ENCODE measurements at places on chromosomes 12 and 14.

DNA sequence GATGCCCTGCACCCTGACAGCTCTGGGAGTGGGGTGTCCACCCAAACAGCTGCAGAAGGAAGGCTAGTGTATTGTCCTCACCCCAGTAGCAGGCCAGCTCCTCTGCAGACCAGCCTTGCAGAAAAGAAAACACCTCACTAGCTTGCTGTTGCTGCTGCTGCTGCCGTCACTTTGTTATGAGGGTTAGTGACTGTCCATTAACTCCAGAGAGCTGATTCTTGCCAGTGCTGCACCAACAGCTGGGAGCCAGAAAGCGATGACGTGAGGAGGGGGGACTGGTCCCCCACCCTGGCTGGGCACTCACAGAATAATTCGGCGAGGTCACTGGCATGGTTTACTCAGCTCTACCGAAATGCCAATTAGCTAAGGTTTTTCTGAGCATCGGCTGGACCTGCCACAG is 2.8 kb downstream of the SYNDIG1L start:
- DNase-seq = no peak

- no peak for DNase-seq
These were observed 107.5 kb downstream of the TBC1D30 start for GRCh38 chr12:64931981-64932380.

- no peak for DNase-seq
These were observed 73.4 kb downstream of the SLC38A4 start for GRCh38 chr12:46752396-46752795.

DNA sequence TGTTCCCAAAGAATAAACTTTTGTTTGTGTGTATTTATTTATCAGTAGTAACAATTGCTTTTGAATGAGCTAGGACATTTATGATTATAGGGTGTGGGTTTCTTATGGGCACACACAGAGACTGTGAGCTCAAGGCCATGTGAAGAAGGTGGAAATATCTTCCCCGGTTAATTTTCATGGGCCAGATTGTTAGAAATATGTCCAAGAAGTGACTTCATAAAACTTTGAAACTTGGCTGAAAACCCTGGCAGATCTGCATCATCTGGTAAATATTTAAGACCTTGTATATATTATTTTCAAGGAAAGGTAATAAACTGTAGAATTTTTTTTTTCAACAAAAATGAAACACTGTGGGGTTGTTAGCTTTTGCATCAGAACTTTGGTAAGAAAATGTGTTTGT is 53.5 kb upstream of the RNU6-8 start:
- DNase-seq = no peak

DNA sequence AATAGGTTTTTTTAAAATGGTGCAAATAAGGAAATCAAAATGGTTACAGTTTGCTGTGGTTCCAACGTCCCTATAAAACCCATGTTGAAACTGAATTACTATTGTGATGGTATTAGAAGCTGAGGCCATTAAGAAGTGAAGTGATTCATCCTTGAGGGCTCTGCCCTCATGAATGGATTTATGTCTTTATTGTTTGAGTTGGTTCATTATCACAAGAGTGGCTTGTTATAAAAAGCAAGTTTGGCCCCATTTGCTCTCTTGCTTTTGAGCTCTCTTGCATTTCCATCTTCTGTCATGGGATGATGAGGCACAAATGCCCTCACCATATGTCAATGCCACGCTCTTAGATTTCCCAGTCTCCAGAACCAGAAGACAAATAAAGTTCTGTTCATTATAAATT is 62.3 kb downstream of the PRKD1 start:
- DNase-seq = no peak

- no peak for DNase-seq
These were observed 13.3 kb upstream of the TCP11L2 start for GRCh38 chr12:106289196-106289681.

DNA sequence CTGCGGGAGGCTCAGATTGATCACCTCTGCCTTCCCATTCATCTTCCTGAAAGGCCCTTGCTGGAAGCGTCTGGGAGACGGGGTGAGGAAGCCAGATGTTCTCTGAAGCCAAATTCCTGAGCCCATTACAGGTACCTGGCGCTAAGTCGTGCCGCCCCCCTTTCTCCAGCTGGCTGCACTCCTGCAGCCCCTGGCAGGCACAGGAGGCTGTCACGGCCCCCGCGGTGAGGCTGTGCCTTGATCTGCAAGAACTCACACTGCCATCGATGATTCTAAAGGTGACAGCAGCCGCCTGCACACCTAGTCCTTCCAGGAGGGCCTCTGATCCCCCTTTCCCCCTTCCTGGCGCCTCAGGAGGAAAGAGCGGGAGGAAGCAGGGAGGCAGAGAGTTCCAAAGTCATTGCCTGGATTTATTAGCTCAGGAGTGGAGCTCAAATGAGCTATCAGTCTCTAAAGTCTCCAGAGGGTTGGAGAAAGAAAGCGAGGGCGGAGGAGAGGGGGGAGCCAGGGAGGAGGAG is 106.9 kb downstream of the RFLNA start:
- DNase-seq = no peak

DNA sequence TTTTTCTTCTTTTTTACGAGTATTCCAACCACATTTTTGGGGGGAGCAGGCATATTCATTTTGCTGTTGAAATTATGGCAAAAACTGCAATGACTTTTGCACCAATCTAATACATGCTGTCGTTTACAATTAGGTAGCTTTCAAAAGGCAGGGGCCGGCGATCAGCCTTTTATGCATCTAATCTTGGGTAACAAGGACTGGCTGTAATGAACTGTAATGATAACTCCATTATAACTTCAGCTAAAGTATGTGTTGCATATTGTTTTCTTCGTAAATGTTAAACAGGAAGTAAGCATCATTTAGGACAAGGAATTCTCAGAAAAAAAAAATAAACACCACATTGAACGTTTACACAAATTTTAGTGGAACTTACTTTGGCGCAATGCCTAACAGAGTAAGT is 30.3 kb upstream of the KLRF1 start:
- DNase-seq = no peak

DNA sequence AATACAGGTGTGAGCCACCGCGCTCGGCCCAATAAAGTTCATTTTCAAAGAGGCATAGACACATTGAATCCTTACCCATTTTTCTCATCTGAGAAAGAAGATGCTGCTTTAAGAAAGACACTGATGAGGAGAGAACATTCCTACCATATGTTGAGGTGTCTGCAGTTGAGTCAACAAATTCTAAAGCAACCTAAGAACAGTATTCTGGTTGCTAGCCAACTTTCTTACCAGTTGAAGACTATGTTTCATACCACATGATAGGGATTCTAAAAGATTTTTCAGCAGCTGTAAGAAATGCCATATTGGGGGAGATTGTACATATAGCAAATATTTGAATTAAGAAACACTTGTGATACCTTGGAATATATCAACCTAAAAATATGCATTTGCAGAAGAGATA is 160.1 kb downstream of the SRGAP1 start:
- no peak for DNase-seq

- DNase-seq = no peak
These were observed 105.7 kb downstream of the ZC3H14 start for GRCh38 chr14:88668448-88669116.

GRCh38 chr14:95951359-95951758 is 74.7 kb downstream of the TUNAR start:
- no peak for DNase-seq

- no peak for DNase-seq
These were observed 332.6 kb downstream of the AEBP2 start for GRCh38 chr12:19771858-19772257.

GRCh38 chr12:101828463-101829196 is 2.1 kb downstream of the GNPTAB start:
- no peak for DNase-seq

GRCh38 chr14:34465069-34465859 is 3.2 kb upstream of the SPTSSA start:
- DNase-seq = no peak

DNA sequence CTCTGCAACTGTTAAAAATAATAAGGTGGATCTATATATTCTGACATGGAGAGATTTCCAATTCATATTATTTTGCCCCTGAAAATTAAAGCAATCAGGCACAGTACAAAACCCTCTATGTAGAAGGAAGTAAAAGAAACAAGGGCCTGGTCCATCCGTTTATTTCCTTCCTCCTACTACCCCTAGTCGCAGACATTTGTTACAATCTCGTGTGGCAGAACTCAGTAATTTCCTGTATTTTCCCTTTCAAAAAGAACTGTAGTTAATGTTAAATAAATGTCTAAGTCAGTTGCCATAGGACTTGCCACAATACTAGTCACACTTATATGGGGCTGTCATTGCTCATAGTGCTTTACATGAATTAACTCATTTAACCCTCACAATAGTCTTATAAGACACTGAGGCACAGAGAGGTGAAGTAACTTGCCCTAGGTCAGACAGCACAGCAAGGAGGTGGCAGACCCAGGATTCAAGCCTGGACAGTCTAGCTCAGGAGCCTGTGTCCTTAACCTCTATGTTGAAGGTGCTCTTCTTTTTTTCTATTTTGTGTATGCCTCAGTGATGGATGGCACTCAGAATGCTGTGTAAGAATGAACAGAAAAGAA is 24.2 kb downstream of the NINJ2 start:
- no peak for DNase-seq

DNA sequence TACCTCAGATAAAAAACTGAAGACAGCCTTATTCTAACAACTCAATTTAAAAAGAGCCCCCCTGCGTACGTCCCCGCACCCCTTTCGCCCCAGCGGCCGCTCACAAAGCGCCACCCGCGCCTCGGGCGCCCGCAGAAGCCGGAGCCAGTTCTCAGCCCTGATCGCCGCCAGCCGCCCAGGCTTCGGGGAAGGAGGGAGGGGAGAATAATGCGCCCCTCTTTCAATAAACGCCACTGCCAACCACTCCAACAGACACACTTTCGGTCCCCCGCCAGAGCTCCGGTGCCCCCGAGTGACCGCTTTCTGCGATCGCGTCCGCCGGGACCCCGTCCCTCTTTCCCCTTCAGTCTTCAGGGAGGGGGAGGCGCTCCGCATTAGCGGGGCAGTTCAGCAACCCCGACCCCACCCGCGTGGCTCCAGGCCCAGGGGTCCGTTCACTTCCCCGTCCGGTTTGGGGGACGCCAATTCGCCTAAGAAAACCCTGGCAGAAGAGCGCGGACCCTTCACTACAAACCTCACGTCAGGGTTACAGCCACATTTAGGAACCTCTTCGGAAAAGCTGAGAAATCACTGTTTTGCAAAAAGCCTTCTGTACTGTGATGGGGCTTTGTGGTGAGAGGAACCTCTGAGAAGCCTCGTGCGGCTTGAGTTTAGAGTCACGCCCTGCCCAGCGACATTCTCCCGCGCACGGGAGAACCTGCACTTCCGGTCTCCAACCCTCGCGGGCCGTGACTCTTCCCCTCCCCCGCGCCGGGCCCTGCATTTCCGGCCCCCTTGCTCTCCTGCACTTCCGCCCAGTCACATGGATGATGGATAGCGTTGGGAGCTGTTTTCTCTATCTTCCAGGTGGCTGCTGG is 18.7 kb downstream of the FOXG1 start:
- DNase-seq = no peak

Measured in stimulated activated CD4-positive, alpha-beta T cell treated with anti-CD3 and anti-CD28 coated beads, Interleukin-12 subunit alpha, Interleukin-12 subunit beta, amount 100 ng/mL, for 24 hours (primary cell).